ENCODE measurements at places on chromosomes 2 and 18.

- DNase-seq = no peak
These were observed 143.9 kb upstream of the DLX2 start for GRCh38 chr2:172246649-172247048.

DNA sequence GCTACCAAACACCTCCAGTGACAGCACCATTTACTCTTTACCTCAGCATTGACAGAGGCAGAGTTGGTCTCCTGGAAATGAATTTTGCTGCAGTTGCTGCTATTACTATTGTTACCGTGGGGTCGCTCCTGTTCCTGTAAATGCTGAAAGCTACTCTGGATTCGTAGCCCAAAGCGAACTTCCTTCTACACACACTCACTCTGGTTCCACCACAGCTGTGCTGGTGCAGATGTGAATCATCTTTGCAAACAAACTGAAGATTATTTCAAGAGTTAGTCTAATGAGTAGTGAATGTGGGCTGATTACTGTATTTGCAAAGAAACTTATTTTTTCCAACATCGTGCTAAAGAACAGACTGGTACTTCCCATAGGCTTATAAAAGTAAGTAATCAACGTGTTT, 304.0 kb downstream of the LPIN1 start:
- DNase-seq = no peak

GRCh38 chr2:233245406-233245805, 6.1 kb upstream of the ATG16L1 start:
- no peak for DNase-seq

DNA sequence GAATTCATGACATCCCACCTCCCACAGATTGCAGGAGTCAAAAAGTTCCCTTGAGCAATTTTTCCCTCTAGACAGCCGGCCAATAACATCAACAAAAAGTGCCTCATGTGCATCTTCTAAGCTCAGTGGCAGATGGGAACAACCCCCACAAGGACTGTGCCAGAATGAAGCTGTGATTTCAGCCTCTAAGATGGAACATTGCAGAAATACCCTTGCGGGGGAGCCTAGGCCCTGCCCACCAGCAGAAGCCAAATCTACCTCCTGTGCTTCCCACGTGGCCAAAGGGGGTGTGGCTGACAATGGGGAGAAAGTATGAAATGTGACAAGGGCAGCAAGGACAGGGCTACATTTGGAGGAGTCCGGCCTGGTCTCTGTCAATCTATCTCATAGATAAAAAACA, 482.3 kb downstream of the TGIF1 start:
- no peak for DNase-seq

All from activated CD8-positive, alpha-beta memory T cell treated with anti-CD3 and anti-CD28 coated beads for 48 hours (primary cell).